Kidney (tissue), 22 donors: ENCODE measurements at places on chromosomes 3 and 15. TPM values are rescaled to one million over a fixed set of nuclear protein-coding genes. Genes with fewer than 3 reads are reported as not detected.

DUOXA2 gene
- total RNA-seq: not detected

SNRPA1 gene
- total RNA-seq: 44.9 TPM

CCR8 gene
- total RNA-seq: 0.19 TPM

THRB gene
- 17.2 TPM for total RNA-seq

COMMD2 gene
- total RNA-seq: 43.4 TPM

GABRA5 gene
- total RNA-seq: not detected

EAF1 gene
- 16.1 TPM for total RNA-seq

DNAJA4 gene
- 31.1 TPM for total RNA-seq

OSBPL10 gene
- 89.3 TPM for total RNA-seq

CSNK1G1 gene
- 25.8 TPM for total RNA-seq

ACTL6A gene
- total RNA-seq: 40.7 TPM

METTL6 gene
- 18.6 TPM for total RNA-seq

ARF4 gene
- 123 TPM for total RNA-seq

- DNase-seq: no peak
- no peak overlapping the region for H3K27ac ChIP-seq
- no peaks in the 10 kb centered on the region for H3K36me3 ChIP-seq
- no peaks in the 10 kb centered on the region for H3K4me1 ChIP-seq
Measured at GRCh38 chr3:1892459-1892858, 206.2 kb upstream of the CNTN4 start.

GRCh38 chr3:184466413-184466960, 86.6 kb downstream of the CHRD start:
- H3K36me3 ChIP-seq: no peaks in the 10 kb centered on the region
- no peak overlapping the region for H3K4me3 ChIP-seq
- DNase-seq: peak; percentile 24
- no peaks in the 10 kb centered on the region for H3K27me3 ChIP-seq
- no peak overlapping the region for H3K27ac ChIP-seq

GRCh38 chr3:53970661-53971060, 79.0 kb upstream of the SELENOK start:
- DNase-seq: peak; percentile 65
- H3K4me1 ChIP-seq: no peaks in the 10 kb centered on the region
- no peak overlapping the region for H3K27ac ChIP-seq
- H3K27me3 ChIP-seq: no peaks in the 10 kb centered on the region
- no peaks in the 10 kb centered on the region for H3K36me3 ChIP-seq

DNA sequence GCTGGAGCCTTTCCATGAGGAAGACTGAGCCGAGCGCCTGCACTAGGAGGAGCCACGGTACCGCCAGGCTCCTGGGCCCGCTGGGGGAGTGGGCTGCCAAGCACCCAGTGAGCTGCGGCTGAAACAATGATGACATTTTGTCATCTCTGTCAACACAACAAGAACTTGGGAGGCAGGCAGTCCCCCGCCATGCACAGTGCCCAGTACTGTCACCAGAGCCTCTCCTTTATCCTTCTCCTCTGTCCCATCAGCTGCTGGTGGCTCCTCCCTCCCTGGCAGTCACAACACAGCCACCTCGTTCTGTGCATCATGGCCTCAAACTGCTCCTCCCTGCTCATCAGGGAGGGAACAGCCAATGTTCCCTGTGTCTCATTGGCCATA, 34.0 kb upstream of the PCSK6 start:
- no peak overlapping the region for H3K27ac ChIP-seq
- H3K4me1 ChIP-seq: peaks cover 11% of the 10 kb centered on the region
- H3K36me3 ChIP-seq: no peaks in the 10 kb centered on the region
- DNase-seq: no peak
- H3K27me3 ChIP-seq: no peaks in the 10 kb centered on the region

- H3K36me3 ChIP-seq: no peaks in the 10 kb centered on the region
- H3K27ac ChIP-seq: peak overlapping the region; percentile 42
- no peaks in the 10 kb centered on the region for H3K27me3 ChIP-seq
- DNase-seq: no peak
- peak overlapping the region; percentile 39 for H3K4me3 ChIP-seq
Measured at GRCh38 chr3:12465836-12466225, 18.4 kb upstream of the TSEN2 start.

- H3K27me3 ChIP-seq: peaks cover 5% of the 10 kb centered on the region
- H3K4me1 ChIP-seq: no peaks in the 10 kb centered on the region
- peak; percentile 72 for DNase-seq
- H3K36me3 ChIP-seq: no peaks in the 10 kb centered on the region
- H3K4me3 ChIP-seq: no peak overlapping the region
Measured at GRCh38 chr15:70132139-70132538, 34.4 kb upstream of the TLE3 start.

GRCh38 chr3:34046154-34046553, 247.7 kb downstream of the PDCD6IP start:
- no peaks in the 10 kb centered on the region for H3K4me1 ChIP-seq
- H3K27me3 ChIP-seq: no peaks in the 10 kb centered on the region
- no peak overlapping the region for H3K27ac ChIP-seq

DNA sequence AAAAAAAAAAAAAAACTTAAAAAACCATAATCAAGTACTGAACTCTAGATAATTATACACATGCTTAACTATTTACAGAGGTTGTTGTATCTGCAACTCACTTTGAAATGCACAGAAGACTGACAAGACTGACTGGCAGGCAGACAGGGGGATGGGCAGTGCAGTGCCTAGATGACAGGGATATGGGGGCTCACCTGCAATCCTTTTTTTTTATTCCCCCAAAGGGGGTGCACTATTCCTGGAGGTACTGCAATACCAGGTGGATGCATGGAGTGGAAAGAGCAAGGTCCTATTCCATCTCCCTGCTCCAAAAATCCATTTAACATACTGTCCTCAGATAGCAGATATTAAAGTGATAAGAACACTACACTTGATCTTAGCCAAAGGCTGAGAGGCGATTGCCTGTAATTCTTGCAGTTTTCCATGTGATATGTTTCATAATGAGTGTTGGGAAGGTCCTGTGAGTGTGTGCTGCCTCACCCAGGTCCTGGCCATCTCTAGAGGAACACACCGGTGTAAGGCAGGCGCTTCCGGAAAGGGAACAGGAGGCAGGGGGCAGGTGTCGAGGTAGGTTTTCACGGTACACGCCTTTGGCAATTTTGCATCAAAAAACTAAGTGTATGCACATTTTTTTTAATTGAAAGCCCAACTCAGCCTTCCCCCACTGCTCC, 22.7 kb downstream of the SEC61A1 start:
- peaks cover 10% of the 10 kb centered on the region for H3K4me1 ChIP-seq
- H3K27ac ChIP-seq: no peak overlapping the region
- H3K36me3 ChIP-seq: peaks cover 8% of the 10 kb centered on the region
- no peak for DNase-seq
- no peaks in the 10 kb centered on the region for H3K27me3 ChIP-seq

DNA sequence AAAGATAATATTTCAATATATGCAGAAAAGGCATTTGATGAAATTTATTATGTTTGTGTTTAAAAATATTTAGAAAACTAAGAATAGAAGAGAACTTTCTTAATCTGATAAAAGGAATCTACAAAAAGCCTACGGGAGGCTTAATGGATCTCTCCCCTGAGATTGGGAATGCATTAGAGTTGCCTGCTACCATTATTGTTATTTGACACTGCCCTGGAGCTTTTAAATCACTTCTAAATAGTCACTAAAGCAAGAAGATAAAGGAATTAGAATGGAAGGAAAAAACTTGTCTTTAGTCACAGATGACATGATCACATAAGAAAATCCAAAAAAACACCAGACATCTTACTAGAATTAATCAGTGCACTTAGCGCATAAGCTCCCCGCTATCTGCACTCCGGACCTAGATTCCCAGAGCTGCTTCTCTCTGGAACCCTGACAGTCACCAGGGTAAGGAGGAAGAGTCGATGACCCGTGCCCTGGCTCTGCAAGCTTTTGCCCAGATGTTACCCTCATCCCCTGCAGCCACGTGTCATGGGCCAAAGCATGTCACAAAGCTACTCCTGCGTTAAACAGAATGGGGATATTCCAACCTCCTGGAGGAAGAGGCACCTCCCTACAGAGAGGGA, 97.1 kb downstream of the MINAR1 start:
- H3K27ac ChIP-seq: no peak overlapping the region
- no peak overlapping the region for H3K4me3 ChIP-seq
- peak; percentile 27 for DNase-seq
- H3K36me3 ChIP-seq: no peaks in the 10 kb centered on the region
- no peaks in the 10 kb centered on the region for H3K27me3 ChIP-seq

- no peak overlapping the region for H3K27ac ChIP-seq
- H3K4me3 ChIP-seq: no peak overlapping the region
- H3K4me1 ChIP-seq: no peaks in the 10 kb centered on the region
- H3K36me3 ChIP-seq: no peaks in the 10 kb centered on the region
- no peak for DNase-seq
Measured at GRCh38 chr15:100958326-100959065, 39.3 kb downstream of the LRRK1 start.

GRCh38 chr15:23050708-23051107, 11.3 kb upstream of the TUBGCP5 start:
- H3K36me3 ChIP-seq: no peaks in the 10 kb centered on the region
- DNase-seq: no peak
- no peak overlapping the region for H3K27ac ChIP-seq
- no peaks in the 10 kb centered on the region for H3K27me3 ChIP-seq

DNA sequence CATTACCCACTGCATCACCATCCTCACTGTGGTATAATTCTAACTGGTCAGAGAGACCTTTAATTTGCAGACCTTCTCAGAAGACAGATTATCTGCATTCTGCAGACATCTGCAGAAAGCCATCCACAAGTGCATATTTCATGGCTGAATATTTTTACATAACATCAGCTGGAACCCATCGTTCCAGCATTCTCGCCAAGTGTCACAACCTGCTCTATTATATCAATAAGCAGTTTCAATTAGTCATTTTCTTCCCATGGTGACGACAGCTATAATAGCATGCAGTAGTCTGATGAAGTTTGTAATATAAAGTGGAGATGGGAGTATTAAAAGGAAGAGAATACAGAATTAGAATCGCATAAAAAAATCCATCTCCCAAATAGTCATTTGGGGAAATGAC, 334.7 kb downstream of the FHIT start:
- no peak overlapping the region for H3K27ac ChIP-seq
- no peaks in the 10 kb centered on the region for H3K27me3 ChIP-seq
- H3K4me1 ChIP-seq: no peaks in the 10 kb centered on the region

DNA sequence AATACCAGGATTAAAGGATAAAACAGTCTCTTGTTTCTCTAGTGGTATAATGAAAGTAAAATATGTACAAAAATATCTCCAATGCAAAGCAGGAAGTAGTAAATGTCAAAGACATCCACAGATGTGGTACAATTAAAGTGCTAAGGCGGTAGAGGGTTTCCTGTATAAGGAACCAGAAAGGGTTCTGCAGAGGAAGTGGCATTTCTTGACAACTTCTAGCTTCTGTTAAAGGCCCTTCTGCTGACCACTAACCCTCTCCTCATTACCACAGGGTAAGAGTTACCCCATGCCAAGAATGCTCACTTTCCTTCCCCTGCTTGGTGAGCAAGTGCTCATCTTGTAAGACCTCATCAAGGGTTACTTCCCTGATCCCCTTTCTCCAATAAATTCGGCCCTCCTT, 883.6 kb upstream of the NR2F2 start:
- DNase-seq: no peak
- H3K27ac ChIP-seq: no peak overlapping the region
- H3K4me3 ChIP-seq: no peak overlapping the region
- H3K4me1 ChIP-seq: no peaks in the 10 kb centered on the region

GRCh38 chr3:64650715-64651114, 37.1 kb downstream of the ADAMTS9 start:
- H3K4me1 ChIP-seq: peaks cover 10% of the 10 kb centered on the region
- H3K4me3 ChIP-seq: no peak overlapping the region
- H3K27me3 ChIP-seq: no peaks in the 10 kb centered on the region
- H3K27ac ChIP-seq: peak overlapping the region; percentile 36
- H3K36me3 ChIP-seq: peaks cover 33% of the 10 kb centered on the region

GRCh38 chr15:30044377-30044776, 38.4 kb upstream of the GOLGA8J start:
- H3K4me3 ChIP-seq: no peak overlapping the region
- no peaks in the 10 kb centered on the region for H3K27me3 ChIP-seq
- no peak for DNase-seq

GRCh38 chr3:39268549-39268900, 11.3 kb downstream of the CX3CR1 start:
- no peak for DNase-seq
- no peak overlapping the region for H3K27ac ChIP-seq
- no peak overlapping the region for H3K4me3 ChIP-seq
- H3K36me3 ChIP-seq: no peaks in the 10 kb centered on the region

GRCh38 chr3:149373235-149374125, 4.0 kb downstream of the TM4SF1 start:
- H3K27ac ChIP-seq: no peak overlapping the region
- peaks cover 8% of the 10 kb centered on the region for H3K36me3 ChIP-seq
- H3K27me3 ChIP-seq: no peaks in the 10 kb centered on the region
- H3K4me3 ChIP-seq: no peak overlapping the region

- no peak overlapping the region for H3K27ac ChIP-seq
- no peaks in the 10 kb centered on the region for H3K4me1 ChIP-seq
- no peaks in the 10 kb centered on the region for H3K27me3 ChIP-seq
- no peak overlapping the region for H3K4me3 ChIP-seq
- H3K36me3 ChIP-seq: peaks cover 5% of the 10 kb centered on the region
Measured at GRCh38 chr15:77486542-77487468, 66.1 kb downstream of the HMG20A start.

DNA sequence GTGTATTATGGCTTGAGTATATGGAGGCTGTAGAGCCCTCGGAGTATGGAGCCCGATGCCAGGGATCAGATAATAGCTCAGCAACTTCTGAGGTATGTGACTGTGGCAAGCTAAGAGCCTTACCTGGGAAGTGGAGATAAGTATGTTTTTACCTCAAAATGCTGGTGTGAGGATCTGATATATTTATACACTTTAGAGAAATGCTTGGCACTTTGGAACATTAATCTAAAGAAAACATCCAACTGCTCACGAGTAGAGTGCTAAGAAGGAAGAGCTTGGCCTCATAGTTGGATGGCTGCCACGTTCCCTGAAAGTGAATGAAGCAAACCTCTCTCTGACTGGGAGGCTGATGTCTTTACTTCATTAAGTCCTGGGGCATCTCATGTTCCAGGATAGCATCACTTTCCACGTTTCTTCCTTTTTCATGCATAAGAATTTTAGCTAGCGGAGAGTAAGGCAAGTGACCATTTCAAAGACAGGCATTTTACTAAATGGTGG, 58.9 kb upstream of the GOLGA8J start:
- no peaks in the 10 kb centered on the region for H3K36me3 ChIP-seq
- no peak for DNase-seq
- H3K27me3 ChIP-seq: no peaks in the 10 kb centered on the region
- H3K27ac ChIP-seq: no peak overlapping the region
- H3K4me3 ChIP-seq: no peak overlapping the region

DNA sequence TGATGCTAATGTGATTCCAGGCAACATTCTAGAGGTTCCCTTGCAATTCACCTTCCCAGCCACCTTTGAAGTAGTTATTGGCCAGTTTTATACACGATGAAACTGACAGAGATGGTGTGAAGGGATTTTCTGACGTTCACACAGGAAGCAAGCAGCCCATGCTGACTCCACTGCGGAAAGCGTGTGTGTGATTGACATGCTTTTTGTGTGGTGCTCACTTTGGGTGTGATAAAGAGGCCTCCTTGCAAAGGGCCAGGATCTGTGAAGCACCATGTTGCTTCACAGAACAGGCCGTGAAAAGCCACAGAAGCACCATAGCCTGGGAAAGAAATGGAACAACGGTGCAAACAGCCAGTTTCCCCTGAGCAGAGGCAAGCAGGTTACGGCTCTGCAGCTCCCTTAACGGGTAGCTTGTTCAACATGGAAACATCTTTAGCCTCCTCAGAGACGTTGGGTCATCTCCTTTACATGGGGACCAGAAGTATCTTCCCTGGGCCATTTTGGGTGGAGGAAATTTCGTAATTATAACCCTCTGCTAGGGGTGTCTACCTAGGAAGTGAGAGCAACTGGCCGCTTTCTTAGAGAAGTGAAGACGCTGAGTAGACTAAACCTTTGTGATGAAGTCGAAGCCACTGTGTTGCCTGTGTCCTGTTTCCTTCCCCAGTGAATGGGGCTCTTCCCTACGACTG, 108.5 kb downstream of the APBA2 start:
- no peak for DNase-seq
- H3K27ac ChIP-seq: no peak overlapping the region
- no peaks in the 10 kb centered on the region for H3K4me1 ChIP-seq
- H3K27me3 ChIP-seq: no peaks in the 10 kb centered on the region
- H3K4me3 ChIP-seq: no peak overlapping the region
